ENCODE measurements at places on chromosomes 5 and 9.

DNA sequence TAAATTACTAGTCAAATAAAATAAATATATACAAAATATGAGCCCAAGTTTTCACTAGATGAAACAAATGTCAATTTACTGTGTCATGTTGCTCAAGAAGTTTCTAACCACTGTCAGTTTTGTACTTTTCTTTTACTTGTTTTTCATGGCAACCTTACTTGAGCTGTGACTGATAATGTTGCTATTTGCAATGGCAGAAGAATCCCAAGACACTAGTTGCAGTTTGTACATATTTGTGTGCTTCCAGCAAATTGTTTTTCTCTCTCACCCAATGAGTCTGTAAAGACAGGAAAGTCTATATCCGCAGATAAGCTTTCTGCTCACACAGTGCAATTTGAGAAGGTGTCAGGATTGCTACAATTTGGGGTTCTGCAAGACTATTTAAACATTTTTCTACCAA, 338.6 kb upstream of the PCSK5 start:
- no peak for DNase-seq

- DNase-seq = no peak
These were observed 859 bp upstream of the GRIA1 start for GRCh38 chr5:153489611-153490010.

DNA sequence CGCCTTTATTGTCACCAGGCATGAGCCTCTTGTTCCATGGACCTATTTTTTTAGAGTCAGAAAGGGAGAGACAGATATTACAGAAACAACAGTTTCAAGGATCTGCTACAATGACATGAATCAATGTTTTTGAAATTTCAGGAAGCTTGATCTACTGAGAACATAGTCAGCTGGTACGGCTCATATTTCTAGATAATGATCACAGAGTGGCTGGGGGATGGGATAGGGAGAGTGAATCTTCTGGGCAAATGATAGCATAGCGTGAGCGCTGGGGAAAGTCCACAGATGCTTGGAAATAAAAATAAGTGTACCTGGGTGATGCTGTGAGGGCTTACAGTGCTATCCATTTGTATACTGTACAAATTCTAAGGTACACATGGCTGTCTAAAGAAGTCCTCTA, 340.4 kb downstream of the EBF1 start:
- no peak for DNase-seq

- no peak for DNase-seq
These were observed 218.1 kb downstream of the RAB3C start for GRCh38 chr5:58800861-58801540.

GRCh38 chr5:165015126-165015525, 1509.7 kb downstream of the MAT2B start:
- DNase-seq = no peak

- DNase-seq = no peak
These were observed 23.8 kb downstream of the FGD3 start for GRCh38 chr9:92971121-92971520.
